Ovary (tissue), 10 donors: ENCODE measurements at places on chromosomes 11 and 22.

DNA sequence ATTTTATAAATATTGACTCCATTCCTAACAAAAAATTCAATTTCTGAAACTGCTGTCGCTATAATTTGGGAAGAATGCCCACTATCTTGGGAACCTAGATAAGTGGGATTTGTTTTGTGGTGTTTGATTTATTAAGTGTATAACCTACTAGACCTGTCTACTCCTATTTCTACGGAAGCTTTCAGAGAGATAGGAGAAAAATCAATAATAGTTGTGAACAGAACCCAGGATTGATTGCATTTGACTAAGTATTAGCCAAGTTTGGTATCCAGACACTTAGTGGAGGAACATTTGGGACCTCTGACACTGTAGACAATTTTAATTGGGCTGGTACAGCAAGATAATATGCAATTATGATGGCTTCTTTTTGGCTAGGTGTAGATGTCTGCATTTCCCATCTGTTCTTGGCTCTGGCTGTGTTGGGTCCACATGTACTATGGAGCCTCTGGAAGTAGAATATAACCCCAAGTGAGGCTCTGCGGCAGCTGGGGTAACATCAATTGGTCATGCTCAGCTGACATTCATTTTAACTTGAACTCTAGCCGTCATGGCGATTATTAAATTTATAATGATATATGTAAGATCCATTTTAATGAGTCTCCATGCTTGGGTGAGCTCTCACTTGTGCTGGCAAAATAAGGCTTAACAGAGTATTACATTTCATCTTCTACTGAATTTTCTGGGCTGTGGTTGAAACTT lies 111.5 kb upstream of the E2F8 start:
- no peak for DNase-seq

DNA sequence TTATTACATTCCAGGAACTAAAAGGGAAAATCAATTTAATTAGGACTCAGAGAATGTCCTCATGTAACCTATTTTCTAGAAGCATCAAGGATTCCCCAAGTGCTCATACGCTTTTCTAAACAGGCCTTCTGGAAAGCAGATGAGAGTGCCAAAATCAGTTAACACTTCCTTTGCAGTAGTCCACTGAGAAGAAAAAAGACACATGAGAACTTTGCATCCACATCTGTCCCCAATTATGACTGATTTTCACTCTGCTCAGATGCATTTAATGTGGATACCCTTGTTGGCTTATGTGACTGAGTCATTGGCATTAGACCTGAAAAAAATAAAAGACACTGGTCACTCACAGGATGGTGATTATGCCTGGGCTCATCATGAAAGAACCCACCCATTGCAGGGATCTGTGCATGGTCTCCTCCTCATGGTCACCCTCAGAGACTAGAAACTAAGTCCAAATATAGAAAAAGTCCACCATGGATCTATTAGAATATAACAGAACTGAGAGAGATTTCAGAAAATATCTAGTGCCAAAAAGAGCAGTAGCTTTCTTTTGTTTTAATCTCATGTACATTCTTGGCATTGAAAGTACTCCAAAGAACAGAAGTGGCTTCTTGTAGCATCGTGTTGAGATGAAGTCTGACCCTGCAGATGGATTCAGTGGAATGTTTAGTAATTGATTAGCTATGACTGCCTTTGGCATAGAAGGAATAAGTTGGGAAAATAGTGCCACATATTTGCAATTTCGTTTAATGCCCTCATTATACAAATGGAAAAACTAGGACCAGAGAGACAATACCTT lies 48.8 kb upstream of the FIBIN start:
- DNase-seq, result no peak

DNA sequence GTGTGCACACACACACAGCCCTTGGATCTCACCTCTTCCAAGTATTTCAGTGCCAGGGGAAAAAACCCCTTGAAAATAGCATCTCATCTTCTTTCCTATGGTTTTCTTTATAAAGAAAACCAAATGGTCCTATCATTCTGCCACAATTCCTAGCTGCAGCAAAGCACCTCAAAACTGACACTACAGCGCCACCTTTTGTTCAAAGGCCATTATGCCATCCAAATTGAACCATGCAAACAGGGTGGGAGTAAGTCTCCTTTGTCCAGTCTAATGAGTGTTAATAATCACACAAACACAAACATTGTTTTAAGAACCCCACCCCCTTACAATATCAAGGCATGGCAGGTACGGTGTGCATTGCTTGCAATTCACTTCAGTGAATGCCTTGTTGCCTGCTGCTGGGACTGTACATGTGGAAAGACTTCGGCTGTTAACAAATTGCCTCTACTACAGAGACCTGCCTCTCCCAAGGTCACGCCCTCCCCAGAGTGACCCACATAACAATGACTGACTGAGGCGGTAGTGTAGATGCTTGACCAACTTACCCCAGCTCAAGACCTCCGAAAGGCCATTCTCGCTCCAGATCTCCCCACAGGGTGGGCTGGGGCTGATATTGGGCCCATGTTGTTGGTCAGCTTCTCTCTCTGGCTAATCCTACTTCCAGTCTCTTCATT lies 31.7 kb downstream of the FAM181B start:
- DNase-seq, result no peak

GRCh38 chr11:126733685-126734084 lies 266.9 kb downstream of the KIRREL3 start:
- DNase-seq, result no peak

GRCh38 chr11:34267013-34267412 lies 90.8 kb downstream of the ABTB2 start:
- DNase-seq, result peak; percentile 60

GRCh38 chr11:112778877-112779266 lies 182.3 kb upstream of the NCAM1 start:
- DNase-seq, result no peak

DNA sequence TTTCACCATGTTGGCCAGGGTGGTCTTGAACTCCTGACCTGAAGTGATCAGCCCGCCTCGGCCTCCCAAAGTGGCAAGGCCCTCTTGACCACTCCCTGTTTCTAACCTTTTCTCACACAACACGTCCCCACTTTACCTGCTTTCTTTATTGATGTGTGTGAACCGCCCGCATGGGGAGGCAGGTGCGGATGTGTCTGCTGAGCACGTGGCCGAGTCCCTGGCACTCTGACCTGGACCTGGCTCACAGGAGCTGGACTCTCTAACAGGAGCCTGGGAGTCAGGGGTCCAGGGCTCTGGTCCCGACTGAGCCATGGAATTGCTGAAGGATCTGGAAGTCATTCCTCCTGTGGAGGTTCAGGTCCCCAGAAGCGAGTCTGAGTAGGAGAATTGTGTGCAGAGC lies 40.0 kb downstream of the C11orf96 start:
- DNase-seq, result no peak

GRCh38 chr11:95566211-95566610 lies 223.4 kb downstream of the FAM76B start:
- no peak for DNase-seq
